Skin of body (tissue), 3 donors: ENCODE measurements at places on chromosomes 12 and 14. TPM values are rescaled to one million over a fixed set of nuclear protein-coding genes. Genes with fewer than 3 reads are reported as not detected.

Gene CCDC197
- total RNA-seq: not detected

Gene PRB3
- total RNA-seq: not detected

Gene UNC79
- total RNA-seq: 0.39 TPM

Gene SLC8A3
- total RNA-seq: 3.5 TPM

Gene SIX6
- total RNA-seq: not detected

Gene TMEM30B
- 10.4 TPM for total RNA-seq

Gene IKZF4
- 2.0 TPM for total RNA-seq

Gene SRRM4
- 0.10 TPM for total RNA-seq

Gene PWP1
- total RNA-seq: 33.6 TPM

Gene ZBTB1
- 58.3 TPM for total RNA-seq

Gene OR4E2
- total RNA-seq: not detected

Gene GPRC5D
- total RNA-seq: 10.1 TPM

Gene TPI1
- total RNA-seq: 316 TPM

Gene DCN
- 1,233 TPM for total RNA-seq

Gene CPSF6
- 46.6 TPM for total RNA-seq

Gene ALDH2
- total RNA-seq: 34.2 TPM
